Stimulated activated CD4-positive, alpha-beta T cell treated with anti-CD3 and anti-CD28 coated beads, TNF-alpha, amount 100 ng/mL, for 1 hour (primary cell): ENCODE measurements at places on chromosomes 12 and 14.

DNA sequence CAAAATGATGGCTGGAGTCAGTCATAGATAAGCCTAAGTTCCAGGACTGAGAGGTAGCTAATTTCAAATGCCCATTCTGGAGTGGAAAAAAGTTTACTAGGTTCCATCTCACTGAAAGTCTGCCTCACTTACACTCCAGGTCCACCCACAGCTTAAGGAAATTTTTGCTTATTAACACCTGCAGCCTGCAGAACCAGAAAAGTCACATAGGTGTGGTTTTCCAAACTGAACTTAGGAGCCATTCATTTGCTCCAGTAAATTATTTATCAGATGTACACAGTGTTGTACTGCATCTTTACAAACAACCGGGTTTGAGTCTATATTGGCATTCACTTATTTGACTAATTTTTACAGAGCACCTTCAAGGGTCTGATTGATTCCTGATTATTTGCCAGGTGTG lies 157.4 kb upstream of the ARID2 start:
- no peak for DNase-seq

DNA sequence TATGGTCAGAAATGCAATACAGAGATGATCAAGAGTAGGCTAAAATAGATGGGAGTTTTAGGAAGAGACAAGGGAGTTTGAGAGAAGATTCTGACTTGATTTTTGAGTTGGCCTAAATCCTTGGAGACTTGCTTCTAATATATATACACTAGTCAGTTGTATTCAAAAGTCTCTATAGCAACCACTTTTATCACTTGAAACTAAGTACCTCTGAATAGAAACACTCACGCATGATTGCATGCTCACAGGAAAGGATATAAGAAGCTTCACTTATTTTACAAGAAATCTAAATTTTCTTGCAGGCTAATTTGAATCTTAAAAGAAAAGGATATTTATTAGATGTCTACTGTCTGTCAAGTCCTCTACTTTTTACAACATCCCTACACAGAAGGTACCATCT lies 316.8 kb downstream of the SNAPC1 start:
- no peak for DNase-seq

GRCh38 chr14:55450539-55450938 lies 10.1 kb upstream of the TBPL2 start:
- no peak for DNase-seq

DNA sequence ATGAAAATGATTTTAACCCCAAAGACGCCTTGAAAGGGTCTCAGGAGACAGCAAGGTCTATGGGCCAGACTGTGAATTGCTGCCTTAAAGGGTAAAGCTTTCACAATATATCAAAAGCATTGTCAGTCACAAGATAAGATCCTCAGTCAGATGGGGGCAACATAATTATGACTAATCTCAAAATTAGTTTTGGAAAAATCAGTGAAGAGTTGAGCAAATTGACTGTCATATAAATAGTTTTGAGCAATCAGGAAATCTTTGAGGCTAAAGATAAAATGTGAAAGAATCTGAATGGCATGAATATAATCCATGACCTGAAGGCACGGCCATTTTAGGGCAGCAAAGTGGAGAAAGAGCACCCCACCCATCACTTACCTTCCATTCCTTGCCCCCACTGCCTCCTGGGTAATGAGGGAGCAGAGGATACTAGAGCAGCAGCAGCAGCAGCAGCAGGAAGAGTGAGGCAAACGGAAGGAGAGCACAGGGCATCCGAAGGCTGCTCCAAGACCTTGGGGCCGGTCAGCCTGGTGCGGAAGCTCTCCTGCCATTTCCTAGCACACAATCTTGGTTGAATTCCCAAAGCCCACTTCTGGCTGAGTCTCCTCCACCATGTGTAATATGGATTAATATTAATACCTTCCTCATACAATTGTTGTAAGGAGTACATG lies 7.0 kb downstream of the STON2 start:
- no peak for DNase-seq

- no peak for DNase-seq
Observed at GRCh38 chr14:72640911-72641485, 252.9 kb downstream of the DPF3 start.

- no peak for DNase-seq
Observed at GRCh38 chr12:105705765-105706164, 375.3 kb downstream of the C12orf75 start.

GRCh38 chr14:30296931-30297405 lies 262.0 kb upstream of the G2E3 start:
- no peak for DNase-seq
